ENCODE measurements at places on chromosomes 7 and 10. TPM values are rescaled to one million over a fixed set of nuclear protein-coding genes. Genes with fewer than 3 reads are reported as not detected.

DNA sequence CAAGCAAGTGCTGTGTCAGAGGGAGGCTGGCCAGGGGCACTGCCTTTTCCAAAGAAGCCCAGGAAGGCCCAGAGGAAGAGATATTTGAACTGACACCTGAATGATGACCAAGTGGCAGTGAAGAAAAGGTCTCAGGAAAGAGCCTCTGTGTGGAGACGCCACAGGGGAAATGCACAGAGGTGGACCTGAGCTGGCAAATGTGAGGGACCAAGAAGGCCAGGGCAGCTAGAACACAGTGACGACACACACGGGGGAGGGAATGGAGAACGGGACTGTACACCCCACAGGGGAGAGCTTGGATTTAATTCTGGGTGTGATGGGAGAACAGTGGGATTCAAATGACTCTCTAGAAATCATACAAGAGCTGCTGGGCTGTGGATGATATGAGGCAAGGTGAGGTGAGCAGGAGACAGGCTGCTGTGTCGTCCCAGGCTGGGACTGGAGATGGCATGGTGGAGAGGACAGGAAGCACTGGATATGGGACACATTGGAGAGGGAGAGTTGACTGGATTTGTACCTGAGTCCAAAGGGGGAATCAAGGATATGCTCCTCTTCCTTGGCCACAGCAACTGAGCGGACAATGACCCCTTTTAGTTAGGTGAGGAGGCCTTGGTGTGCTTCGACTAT is 84.2 kb upstream of the DDC start:
- H3K36me3 ChIP-seq = no peaks in the 10 kb centered on the region
- H3K4me1 ChIP-seq = no peaks in the 10 kb centered on the region
- no peak overlapping the region for H3K27ac ChIP-seq
- no peaks in the 10 kb centered on the region for H3K27me3 ChIP-seq
- no peak for DNase-seq

GDF2 gene
- not detected for total RNA-seq

GRCh38 chr7:55185321-55185802 is 166.5 kb downstream of the EGFR start:
- H3K4me1 ChIP-seq = peaks cover 7% of the 10 kb centered on the region
- no peak overlapping the region for H3K27ac ChIP-seq
- H3K27me3 ChIP-seq = no peaks in the 10 kb centered on the region
- no peak for DNase-seq
- H3K4me3 ChIP-seq = no peak overlapping the region

GRCh38 chr7:155455776-155456737 is 1.9 kb upstream of the EN2 start:
- no peak for DNase-seq
- H3K4me1 ChIP-seq = peaks cover 3% of the 10 kb centered on the region
- H3K36me3 ChIP-seq = no peaks in the 10 kb centered on the region
- peak overlapping the region; percentile 43 for H3K4me3 ChIP-seq
- peaks cover 92% of the 10 kb centered on the region for H3K27me3 ChIP-seq

GRCh38 chr7:103447073-103447960 is 1.3 kb upstream of the SLC26A5 start:
- DNase-seq = peak; percentile 60
- H3K36me3 ChIP-seq = no peaks in the 10 kb centered on the region
- H3K27ac ChIP-seq = no peak overlapping the region

Data from colonic mucosa (tissue), 4 donors.